ENCODE measurements at places on chromosomes 6 and 20. TPM values are rescaled to one million over a fixed set of nuclear protein-coding genes. Genes with fewer than 3 reads are reported as not detected.
A peak's percentile ranks its signal among the peaks of the same experiment; 100 is the strongest.

DNA sequence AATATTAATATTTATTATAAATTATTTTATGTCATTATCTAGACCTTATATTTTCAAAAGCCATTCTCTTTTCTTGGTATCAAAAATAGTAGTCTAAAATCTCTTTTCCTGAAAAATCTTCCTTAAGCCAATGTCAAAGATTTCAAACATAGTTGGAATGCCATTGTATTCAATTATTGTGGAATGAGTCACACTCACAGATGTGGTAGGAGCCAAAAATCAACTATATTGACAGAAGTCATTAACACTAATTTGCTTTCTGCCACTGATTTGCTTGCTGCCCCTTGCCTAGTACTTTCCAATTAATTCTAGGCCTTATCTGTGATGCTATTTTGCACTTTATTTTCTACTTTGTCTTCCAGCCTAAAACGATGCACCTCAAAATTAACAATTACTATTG, 1326.3 kb upstream of the GJE1 start:
- no peak for DNase-seq

The FKBP1C gene
- total RNA-seq, result 0.43 TPM

- peak; percentile 1 for DNase-seq
Observed at GRCh38 chr6:54377776-54378175, 69.5 kb downstream of the TINAG start.

DNA sequence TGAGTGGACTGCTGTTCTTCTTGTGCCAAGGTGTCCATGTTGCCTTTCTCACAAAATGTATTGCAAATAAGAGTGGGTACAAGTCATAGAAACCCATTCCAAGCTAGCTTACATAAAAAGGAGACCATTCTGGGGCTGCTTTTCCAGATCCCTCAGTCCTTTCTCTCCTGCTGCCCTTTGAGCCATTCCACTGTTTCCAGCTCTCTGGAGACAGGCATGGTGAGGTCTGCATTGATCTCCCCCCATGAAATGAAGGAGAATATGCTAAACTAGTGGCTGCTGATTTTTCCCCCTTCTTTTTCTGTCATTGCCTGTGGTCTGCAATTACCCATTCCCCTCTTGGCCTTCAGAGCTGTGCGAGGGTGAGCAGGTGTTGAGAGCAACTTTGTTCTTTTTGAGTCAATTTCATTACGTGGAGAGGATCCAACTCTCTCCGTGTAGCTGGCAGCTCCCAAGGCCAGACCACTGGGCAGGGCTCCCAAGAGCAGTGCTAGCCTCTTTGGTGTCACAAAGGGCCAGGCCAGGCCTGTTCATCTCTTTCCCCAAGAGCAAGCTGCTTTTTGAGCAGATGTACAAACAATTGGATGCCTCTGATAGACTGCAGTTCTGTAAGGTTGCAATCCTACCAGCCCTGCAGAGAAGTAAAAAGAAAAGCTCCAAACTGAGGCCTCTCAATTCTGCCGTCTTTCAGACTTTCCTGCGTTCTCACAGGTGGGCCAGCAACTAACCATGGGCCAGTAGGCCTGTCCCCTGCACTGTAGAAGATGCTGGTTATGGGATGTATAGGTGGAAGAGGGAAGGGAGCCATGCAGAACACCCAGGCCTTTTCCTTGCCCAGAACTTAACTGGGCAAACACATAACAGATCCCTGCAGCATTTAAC, 96.1 kb upstream of the ARMC2 start:
- no peak for DNase-seq

DNA sequence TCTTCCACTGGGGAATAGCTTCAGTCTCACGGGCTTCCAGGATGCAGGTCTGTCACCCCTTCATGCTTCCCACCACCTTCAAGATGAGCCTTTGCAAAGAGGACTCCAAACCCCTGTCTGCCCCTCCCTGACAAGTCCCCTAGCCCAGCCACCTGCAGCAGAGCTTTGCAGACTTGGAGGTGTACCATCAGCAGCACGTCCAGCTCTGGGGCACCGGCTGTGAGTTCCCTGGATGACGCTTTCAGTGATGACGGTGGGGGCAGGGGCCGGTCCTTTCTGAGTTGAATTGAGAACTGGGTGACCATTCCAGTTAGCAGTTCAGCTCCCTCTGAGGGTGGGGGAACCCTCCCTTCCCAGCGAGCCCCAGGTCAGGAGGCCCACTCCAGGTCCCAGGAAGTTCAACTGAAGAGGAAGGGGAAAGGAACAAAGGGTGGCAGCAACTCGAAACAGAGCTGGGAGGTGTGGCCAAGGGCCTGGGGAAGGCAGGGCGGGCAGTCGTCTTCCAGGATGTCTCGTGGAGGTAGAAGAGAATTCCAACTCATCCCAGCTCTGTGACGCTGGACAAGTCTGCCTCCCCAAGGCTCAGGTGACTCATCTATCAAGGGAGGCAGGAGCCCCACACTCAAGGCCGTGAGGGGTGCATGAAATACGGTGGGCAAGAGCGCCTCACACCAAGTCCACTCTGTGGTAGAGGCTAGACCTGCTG, 86.0 kb downstream of the PTPN1 start:
- no peak for DNase-seq

The PPP1R3G gene
- total RNA-seq, result 1.3 TPM

DNA sequence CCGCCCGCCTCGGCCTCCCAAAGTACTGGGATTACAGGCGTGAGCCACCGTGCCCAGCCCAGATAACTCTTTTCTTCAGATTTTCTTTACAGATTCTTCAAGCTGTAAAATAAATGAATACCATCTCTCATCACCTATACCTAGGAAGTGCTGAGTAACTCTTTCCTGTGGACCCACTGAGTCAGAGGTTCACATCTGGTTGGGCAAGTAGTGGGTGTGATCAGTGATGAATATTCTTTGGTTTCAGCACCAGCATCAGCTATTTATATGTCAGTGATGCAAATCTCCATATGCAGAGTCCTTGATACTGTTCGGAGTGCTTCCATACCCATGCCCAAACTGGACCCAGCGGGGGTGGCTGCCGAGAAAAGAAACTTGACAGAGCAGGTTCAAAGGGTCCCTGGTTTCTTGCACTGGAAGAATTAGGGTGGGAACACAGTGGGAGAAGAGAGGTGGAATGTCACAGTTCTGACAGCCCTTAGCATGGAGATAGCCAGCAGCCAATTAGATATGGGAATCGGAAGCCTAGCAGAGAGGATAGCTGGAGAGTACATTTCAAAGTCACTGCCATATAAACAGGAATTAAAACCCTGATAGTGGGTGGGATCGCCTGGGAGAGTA, 64.9 kb upstream of the DDR1 start:
- DNase-seq, result no peak

The SNRPB gene
- 146 TPM for total RNA-seq

DNA sequence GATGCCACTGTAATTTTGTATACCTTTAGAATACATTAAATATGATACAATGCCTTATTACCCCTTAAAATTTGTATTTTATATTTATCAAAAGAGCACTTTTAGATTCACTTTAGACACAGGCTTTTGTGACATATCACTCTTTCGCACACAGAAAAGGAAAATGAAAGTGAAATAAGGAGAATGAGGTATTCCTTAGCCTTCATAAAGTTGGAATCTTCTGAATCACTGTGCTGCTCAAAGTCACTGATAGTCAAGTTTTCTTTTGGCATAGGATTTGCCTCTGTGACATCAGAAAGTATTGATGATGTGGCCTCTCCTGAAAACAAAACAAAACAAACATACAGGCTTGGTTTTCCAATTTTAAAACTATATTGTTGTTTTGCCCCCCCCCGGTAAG, 1097.1 kb downstream of the KIF16B start:
- no peak for DNase-seq

- no peak for DNase-seq
Observed at GRCh38 chr20:3932277-3932676, 43.1 kb downstream of the PANK2 start.

GRCh38 chr6:1679031-1679687, 69.4 kb downstream of the FOXC1 start:
- no peak for DNase-seq

The MEP1A gene
- not detected for total RNA-seq

DNA sequence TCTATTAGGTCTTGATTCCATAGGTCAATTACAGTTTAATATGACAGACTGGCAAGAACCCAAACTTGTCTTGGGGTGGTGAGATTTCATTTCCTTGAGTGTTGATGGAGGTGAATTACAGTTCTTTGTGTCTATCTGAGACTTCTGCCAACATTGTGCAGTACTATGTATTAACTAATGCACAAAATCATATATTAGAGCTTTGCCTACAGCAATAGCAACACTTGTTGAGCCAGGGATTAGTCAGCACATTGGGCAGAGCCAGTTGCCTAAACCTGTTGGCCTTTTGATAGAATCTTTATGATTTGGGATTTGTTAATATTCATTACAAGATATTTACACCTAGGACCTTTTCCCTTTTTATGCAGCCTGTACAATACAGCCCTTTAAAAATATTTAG, 135.3 kb upstream of the CENPW start:
- DNase-seq, result no peak

GRCh38 chr20:49161428-49162152, 26.5 kb downstream of the STAU1 start:
- DNase-seq, result no peak

DNA sequence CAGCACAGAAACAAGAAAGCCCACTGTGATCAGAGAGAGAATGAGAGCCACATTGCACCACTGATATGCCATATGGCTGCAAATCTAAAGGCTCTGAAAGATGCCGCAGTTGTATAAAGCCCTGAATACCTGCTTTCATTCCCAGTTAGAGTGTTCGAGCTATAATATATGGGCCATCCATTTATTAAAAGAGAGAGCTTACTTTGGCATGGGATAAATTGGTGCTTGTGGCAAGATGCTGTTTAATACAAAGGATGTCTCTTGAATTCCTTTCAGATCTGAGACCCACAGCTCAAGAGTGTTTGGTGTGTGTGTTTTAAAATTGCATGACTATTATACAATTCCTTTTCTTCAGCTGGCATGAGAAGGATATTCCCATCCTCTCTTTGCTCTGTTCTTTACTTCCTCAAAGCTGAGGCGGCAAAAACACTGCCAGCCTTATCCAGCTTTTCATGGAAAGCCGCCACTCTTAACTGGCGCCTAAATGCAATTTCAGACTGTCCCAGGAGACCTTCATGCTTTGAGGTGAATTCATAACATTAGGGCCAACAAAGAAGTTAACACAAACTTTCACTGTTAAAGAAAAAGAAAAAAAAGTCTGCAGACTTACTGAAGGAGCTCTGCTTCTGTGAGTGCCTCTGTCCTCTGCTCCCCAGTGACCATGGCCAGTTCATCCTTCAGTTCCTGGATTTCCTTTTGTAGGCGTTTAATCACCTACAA, 147.6 kb downstream of the KIF6 start:
- DNase-seq, result no peak

GRCh38 chr6:23357185-23357766, 768.7 kb upstream of the NRSN1 start:
- DNase-seq, result no peak

GRCh38 chr20:46638134-46638897, 12.9 kb downstream of the SLC13A3 start:
- no peak for DNase-seq

DNA sequence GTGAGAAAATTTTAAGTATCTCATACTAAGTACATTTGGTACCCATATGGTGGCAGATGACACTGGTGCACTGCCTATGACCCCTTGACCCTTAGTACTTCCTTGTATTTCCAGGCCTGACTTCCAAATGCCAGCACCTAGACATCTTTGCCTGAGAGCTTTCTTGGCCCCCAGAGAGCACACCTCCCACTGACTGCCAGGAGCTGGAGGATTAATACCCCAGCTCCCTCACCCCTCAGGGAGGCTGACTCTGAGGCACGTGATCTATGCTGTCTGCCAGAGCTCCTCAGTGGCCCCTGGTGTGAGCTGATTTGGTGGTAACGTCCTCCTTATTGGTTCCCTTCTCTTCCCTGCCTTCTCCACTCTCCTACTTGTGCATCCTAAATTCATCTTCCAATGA, 38.0 kb downstream of the BFSP1 start:
- no peak for DNase-seq

- no peak for DNase-seq
Observed at GRCh38 chr6:110687326-110687725, 127.9 kb downstream of the CDK19 start.

- DNase-seq, result peak; percentile 75
Observed at GRCh38 chr20:35363190-35363589, 48.6 kb downstream of the UQCC1 start.

GRCh38 chr6:4840169-4840568, 64.0 kb downstream of the CDYL start:
- DNase-seq, result no peak

All from fibroblast of villous mesenchyme (primary cell).